CD4-positive, alpha-beta T cell treated with Interleukin-1 beta for 1 hour (primary cell): ENCODE measurements at places on chromosomes 1 and 21.

DNA sequence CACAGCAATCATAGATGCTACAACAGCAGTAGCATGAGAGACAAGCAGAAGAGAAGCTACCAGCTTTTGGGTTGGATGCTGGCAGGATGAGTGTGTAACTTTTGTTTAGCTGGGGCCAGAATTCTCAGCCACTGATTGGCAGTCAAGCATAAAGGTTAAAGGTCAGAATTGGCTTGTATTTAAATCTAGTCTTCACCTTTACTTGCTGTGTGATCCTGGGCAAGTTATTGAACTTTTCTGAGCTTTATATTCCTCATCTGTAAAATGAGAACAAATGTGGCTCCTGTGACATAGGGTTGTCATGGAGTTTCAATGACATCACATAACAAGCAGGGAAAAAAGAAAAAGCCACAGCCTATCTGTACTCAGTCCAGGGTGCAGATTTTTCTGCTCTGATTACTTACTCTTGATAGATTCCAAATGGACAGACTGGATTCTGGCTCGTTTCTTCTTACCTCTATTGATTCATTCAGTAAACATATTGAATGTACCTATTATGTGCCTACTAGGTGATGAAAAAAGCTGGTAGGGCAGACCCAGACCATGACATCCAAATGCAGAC is 2.8 kb upstream of the AZIN2 start:
- DNase-seq, result no peak

- DNase-seq, result no peak
These were observed 71.2 kb downstream of the KCNJ15 start for GRCh38 chr21:38327984-38328383.

- DNase-seq, result peak; percentile 48
These were observed 48.0 kb upstream of the ZC3H11B start for GRCh38 chr1:219660666-219661463.

DNA sequence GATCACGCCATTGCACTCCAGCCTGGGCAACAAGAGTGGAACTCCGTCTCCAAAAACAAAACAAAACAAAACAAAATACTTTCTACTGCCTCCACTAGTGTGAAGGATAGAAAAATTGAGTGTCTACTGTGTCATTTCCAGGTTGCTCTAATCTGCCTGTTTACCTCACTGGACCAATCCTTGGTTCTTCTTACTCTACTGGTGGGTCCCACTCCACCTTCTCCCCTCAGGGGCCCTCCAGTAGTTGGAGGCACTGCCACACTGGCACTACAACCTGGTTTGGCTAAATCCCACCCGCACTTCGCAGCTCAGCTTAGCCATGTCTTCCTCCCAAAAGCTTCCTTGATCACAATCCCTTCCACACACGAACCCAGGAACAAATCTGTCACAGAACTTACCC is 2.7 kb downstream of the TAF5L start:
- DNase-seq, result no peak

DNA sequence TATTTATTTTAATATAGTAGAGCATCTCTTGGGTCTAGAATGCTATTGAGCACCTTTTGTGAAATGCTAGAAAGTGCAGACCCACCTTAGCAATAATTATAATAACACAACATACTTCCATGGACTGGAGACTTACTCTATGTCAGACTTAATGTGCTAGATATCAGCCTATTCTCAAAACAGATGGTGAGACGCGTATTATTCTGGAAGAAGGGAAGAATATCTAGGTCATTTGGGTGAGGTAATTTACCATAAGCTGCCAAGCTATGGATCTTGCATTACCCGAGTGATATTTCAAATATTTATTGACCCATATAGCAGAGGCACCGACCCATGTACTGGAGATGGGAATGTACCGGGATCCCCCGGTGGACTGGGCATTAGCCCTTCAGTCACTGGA is 20.6 kb upstream of the IFNLR1 start:
- DNase-seq, result no peak

DNA sequence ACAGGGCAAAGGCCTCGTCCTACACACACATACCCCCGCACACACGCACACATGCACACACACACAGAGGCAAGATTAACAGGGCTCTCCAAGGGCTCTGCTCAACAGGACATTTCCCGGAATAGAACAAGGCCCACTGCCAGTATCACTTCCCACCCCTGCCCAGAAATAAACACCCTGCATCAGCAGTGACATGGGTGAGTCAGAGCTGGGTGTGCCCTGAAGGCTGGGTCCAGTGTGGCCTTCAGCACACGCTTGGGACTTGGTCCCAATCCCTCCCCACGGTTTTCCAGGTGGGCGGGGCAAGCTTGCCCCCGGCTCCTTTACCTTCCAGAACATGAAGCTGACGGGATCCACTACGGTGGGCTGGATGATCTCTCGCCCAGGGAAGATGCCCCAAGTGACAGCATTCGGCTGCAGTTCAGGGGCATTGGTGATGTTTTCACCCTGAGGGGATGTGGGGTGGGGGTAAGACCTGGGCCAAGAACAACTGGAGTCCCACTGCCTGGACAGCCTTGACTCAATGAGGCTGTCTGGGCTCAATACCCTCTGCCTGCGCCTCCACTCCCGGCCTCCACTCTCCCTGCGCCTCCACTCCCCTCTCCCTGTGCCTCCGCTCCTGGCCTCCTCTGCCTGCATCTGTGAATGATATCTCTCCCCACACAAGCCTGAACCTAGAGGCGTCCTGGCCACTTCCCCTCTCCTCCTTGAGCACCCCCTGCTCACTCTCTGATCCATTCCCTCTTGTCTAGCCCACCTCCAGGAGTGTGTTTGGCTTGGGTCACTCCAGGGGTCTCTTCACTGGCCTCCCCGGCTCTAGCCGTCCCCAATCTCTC is 14.7 kb downstream of the MTHFR start:
- peak; percentile 14 for DNase-seq

GRCh38 chr1:98817821-98818220 is 156.3 kb downstream of the SNX7 start:
- DNase-seq, result no peak

GRCh38 chr1:226569879-226570547 is 21.4 kb downstream of the STUM start:
- peak; percentile 18 for DNase-seq

DNA sequence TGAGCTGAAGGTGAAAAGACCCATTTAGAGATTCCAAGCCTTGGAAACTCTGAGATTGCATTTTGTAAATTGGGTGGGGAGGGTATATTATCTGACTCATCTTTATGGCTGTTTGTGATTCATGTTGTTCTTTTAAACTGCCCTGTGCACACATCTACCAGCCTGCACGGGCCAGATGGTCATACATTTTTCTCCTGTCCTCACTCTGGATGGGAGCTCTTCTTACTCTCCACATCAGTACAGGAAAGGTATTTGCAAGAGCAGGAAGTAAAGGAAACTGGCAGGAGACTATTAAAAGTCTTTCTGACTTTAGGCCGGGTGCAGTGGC is 14.3 kb upstream of the NMNAT2 start:
- DNase-seq, result no peak

DNA sequence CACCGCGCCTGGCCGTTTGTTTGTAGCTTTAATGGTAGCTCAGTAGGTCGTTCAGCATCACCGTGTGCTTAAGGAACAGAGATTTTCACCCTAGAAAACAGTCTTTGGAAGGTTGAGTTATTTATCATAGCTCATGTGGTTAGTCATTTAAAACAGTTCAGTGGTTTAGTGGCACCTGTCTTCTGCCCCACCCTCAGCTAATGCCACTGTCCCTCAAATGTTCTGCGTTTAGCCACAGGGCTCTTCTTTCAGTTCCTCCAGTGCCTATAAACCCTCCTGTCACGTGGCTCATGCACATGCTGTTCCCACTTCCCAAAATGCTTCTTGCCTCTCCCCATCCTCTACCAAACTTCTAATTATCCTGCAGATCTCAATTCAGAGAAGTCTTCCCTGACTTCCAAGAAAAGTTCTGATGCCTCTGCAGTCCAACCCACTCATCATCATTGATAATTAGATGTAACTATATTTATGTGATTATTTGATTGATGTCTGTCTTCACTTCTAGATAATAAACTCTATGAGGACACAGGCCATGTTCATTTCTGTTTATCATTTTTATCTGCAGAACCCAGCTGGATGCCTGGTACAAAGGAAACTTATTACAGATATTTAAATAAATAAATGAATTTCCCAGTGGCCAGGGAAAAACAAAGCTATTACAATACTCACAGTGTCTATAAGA is 14.4 kb upstream of the DIPK1A start:
- no peak for DNase-seq

DNA sequence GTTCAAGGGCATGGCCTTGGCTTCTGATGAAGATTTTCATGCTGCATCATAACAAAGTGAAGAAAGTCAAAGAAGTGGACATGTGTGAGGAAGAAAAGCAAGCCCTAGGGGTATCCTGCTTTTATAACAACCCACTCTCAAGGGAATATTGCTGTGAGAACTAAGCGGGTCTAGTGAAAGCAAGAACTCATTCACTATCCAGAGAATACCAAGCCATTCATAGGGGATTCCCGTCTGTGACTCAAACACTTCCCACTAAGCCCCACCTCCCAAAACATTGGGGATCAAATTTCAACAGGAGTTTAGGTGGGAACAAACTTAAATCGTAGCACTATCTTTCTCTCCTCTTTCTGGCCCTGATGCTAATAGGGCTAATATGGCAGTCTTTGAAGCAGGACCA is 98.5 kb upstream of the CTTNBP2NL start:
- DNase-seq, result no peak

GRCh38 chr1:7470904-7471638 is 300.0 kb upstream of the VAMP3 start:
- DNase-seq, result no peak
